LoVo (cell line): ENCODE measurements at places on chromosomes 6 and 20.

- DNase-seq: no peak
Measured at GRCh38 chr6:33375143-33375671, 16.4 kb upstream of the KIFC1 start.

DNA sequence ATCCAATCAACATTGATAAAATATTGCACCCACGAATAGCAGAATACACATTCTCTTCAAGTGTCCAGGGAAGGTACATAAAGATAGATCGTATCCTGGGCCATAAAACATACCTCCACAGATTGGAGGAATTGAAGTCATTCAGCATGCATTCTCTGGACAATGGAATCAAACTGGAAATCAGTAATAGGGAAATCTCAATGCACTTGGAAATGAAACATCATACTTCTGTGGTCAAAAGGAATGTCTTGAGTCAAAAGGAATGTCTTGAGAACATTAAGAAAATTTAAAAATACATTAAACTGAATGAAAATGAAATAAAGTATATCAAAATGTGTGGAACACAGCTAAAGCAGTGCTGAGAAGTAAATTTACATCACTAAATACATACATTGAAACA lies 138.8 kb downstream of the TFAP2A start:
- no peak for DNase-seq

- DNase-seq: no peak
Measured at GRCh38 chr20:7967199-7967844, 27.1 kb upstream of the HAO1 start.

DNA sequence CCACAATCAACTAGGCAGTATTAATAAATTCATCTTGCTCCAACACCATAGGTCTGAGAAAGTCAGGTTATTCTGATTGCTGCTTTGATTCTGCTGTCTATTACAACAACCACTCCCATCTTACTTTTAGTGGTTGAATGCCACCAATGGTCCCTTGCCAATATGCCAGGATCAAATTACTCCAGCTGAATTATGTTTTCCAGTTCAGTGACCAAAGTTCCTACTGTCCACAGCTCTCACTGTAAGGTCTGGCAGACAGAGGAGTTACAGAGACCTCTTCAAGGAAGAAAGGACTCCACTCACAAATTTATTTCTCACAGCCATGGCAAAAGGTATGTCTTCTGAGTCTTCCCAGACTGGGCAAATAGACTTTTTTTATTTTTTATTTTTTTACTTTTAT lies 557.0 kb downstream of the HAO1 start:
- DNase-seq: no peak

DNA sequence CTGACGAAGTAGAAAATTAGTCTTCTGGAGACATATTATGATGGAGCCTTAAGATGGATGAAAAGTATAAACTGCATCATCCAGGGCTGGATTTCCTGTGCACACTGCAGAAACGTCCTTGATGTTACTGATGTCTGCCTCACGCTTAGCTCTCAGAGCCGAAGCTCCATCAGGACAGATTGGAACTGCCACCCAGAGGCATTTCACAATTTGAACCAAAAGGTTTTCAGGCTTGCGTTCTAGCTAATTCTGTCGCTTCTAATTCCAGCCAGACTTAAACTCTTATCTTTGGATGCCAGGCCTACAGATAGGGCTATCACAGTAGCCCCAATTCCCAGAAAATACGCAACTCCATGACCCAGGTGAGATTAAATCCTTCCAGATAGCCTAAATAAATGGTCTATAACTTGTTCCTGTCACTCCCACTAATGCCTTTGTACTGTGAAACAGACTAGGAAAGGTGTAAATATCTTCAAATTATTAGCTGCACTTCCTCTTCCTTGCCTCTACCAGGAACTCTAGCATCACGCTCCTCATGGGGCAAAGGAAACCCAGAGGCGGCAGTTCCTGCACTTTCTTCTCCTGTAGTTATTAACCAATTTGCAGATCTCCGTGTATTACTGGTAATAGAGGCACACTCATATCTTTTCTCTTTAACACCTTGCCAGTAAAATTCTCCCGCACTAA lies 634.6 kb downstream of the PRKN start:
- no peak for DNase-seq

GRCh38 chr6:143674483-143675381 lies 3.0 kb upstream of the PHACTR2 start:
- DNase-seq: no peak

DNA sequence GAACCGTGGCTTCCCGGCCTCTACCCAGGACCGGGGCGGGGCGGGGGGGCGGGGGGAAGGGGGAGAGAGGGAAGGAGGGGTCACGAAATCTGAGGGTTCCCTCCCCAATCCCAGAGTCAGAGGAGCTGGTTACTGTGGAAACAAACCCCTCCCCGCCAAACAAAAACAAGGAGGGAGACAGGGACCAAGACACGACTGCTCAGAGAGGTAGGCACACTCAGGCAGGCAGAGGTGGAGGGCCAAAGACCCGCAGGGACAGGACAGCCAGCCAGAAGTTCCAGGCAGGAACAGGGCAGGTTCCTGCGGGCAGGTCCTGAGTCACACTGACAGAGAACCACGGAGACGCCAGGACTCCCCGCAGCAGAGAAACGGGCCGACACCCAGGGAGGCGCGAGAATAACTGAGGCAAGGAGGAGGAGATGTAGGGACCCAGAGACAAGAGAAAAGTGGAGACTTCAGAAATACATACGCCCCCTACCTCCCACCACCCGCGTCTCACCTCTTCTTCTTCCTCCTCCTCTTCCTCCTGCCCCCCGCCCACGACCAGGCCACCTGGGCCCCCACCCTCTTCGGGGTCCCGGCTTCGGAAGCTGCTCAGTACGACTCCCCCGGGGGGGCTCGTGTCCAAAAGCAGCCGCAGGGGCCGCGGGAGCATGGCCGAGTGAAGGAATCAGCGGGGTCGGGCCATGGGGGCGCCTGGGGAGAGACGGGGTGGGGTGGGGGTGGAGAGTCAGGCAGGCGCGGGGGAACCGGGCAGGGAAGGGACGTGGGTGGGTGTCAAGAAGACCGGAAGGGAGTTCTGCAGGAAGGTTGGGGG lies 578 bp downstream of the RGL2 start:
- DNase-seq: peak; percentile 49

DNA sequence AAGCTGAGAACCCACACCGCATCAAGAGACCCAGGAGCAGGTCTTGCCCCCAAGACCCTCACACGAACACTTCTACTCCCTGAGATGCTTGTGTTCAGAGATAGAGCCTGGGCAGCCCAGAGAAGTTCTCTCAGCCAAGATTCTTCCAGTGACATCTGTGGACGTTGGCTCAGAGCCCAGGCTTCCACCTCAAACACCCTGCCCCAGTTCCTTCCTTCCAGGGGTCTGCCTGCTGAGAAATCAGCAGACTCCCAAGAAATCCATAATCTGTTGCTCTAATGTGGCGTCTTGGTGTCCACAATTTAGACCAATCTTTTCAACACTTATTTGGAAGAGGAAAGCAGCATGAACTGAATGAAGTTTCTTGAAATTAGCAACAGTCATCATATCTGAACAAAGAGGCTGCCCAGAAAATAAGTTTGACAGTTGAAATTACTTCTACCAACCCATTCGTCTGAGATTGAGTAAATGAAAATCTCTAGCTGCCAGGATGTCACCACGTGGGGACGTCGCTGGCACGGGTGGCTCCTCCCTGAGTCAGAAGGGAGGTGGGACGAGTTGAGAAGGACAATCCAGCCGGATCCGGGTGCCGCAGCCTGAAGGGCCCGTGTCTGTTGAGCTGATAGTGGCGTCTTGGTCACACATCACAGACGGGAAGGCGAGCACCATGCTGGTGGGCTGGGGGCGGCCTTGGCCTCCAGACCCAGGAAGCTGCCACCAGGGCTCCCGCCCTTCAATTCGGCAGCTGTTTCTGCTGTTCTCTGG lies 400.9 kb downstream of the TAF4 start:
- no peak for DNase-seq

DNA sequence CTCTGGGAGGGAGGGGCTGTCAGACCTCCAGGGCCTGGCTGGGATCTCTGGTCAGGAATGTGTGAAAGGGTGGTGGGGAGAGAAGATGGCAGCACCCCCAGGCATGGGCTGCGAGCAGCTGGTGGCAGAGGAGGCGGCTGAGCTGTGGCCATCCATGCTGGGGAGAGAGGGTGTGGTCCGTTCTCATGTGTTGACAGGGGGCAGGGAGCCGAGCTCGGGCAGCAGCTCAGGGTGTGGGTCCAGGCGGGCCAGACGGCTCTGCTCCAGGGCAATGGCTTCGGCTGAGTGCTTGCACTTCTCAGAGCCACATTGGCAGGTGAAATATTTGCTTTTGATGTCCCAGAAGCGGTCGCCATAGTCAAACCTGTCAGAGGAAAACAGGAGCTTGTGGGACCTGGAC lies 1.1 kb upstream of the SLC44A4 start:
- no peak for DNase-seq

- no peak for DNase-seq
Measured at GRCh38 chr6:134910593-134910935, 39.3 kb downstream of the ALDH8A1 start.

- DNase-seq: no peak
Measured at GRCh38 chr6:145904391-145904790, 59.8 kb downstream of the SHPRH start.

DNA sequence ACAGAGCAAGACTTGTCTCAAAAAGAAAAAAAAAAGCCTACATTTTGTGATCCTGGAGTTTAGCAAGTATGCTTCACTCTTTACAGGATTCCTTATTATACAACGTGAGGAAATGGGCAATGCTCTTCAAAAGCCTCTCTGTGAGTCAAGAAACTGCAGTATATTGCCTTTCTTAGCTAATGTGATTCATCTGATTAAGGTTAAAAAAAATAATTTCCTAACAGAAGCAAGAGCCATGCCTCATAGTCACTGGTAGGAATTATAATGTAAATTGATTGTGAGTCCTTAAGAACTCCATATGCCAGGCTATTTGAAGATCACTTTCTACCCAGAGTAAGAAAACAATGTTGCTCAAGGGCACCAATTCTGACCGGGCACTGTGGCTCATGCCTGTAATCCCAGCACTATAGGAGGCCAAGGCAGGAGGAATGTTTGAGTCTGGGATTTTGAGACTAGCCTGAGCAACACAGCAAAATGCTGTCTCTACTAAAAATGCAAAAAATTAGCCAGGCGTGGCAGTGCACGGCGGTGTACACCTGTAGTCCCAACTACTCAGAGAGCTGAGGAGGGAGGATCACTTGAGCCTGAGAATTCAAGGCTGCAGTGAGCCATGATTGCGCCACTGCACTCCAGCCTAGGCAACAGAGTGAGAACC lies 43.3 kb downstream of the SLC26A8 start:
- DNase-seq: no peak

DNA sequence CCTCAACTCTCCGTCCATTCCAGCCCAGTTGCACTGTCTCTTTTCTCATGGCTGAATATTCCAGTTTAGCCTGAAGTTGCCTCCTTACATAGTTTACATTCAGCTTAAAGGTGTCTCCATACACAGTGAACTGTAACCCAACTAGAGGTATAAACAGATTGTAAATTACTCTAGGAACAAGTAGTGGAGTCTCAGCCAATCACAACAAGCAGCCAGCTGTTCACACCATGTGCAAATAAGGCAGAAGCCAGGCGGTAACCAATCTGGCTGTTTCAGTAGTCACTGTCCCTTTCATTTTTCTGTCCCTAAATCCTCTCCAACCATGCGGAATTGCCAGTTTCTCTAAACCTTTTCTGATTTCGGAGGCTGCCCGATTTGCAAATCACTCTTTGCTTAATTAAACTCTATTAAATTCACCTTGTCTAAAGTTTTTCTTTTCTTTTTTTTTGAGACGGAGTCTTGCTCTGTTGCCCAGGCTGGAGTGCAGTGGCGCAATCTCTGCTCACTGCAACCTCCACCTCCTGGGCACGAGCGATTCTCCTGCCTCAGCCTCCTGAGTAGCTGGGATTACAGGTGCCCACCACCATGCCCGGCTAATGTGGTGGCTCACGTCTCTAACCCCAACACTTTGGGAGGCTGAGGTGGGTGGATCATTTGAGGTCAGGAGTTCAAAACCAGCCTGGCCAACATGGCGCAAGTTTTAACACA lies 37.6 kb upstream of the GFOD1 start:
- no peak for DNase-seq

GRCh38 chr6:136175873-136176272 lies 74.2 kb downstream of the MTFR2 start:
- no peak for DNase-seq

DNA sequence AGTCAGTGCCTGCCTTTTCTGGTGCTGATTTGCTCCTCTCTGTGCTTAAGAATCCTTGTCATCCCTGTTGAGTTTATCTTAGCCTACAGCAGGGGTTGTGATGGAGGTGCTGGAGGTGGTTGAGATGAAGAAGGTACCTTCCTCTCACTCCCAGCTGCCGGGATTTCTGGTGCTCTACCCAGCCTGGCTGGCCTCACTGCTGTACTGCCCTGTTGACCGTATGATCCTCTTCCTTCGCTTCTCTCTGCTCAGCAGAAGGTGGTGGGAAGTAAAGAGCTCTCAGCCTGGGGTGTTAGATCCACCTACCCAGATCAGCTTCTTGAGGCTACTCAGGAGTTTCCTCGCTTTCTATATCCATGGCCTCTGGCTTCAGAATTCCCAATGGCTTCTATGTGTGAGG lies 101.0 kb upstream of the NXT1 start:
- DNase-seq: no peak

DNA sequence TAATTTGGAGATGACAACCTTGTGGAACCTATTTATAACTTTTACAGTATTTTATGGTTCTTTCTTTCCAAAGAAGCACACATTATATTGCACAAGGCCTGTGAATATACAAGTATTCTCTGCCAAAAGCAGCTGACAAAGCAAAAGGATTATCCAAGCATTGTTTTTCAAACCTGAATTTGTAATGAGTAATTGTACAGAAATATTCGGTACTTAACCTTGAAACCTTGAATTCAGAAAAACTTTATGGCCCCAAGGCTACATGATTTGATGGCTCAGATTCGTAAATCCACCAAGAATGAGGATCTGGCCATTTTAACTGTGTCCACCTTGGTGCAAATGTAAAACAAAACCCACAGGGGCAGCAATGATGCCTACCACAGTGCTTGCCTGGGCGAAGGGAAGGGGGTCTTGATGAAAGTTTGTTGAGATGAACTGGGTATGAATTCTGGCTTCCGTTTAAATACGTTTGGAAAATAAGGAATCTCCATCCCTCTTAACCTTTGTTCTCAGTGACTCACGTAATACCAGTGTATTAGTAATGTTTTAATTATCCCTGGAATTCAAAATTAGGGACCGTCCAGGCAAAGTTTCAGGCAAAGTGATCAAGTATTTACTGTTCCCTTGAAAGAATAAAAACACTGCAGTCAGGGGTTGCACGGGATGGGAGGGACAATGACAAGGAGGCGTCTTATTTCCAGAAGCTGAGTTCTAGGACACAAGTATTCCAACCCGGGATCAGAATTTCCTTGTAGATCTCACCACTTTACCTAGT lies 2.7 kb upstream of the RBM24 start:
- DNase-seq: peak; percentile 33

- no peak for DNase-seq
Measured at GRCh38 chr6:27761391-27761790, 150.8 kb downstream of the OR2B2 start.

DNA sequence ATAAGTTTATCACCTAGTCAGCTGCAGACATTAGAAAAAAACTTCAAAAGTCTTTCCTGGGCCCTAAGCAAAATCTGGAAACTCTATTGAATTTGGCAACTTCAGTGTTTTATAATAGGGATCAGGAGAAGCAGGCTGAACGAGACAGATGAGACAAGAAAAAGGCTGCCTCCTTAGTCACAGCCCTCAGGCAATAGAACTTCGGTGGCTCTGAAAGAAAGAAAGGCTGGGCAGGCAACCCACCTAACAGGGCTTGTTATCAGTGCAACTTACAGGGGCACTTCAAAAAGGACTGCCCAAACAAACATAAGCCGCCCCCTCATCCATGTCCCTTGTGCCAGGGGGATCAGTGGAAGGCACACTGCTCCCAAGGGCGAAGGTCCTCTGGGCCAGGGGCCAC lies 657.9 kb upstream of the HS3ST5 start:
- no peak for DNase-seq
